ENCODE measurements at places on chromosomes 16 and 17.

DNA sequence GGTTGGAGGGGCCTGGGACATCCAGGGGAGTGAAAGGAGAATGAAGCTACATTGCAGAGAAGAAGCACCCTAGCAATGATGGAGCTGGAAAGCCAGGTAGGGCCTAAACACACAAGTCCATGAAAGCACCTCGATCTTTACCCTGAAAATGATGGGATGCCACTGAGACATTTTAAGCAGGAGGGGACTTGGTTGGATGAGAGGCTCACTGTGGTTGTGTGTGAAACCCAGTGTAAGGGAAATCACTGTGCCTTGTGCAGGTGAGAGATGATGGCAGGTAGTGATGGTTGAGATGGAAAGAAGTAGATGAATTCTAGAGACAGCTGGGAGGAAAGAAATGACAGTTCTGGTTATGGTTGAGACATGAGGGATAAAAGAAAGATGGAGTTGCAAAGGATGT is 132.9 kb upstream of the CACNG3 start:
- DNase-seq, result no peak

DNA sequence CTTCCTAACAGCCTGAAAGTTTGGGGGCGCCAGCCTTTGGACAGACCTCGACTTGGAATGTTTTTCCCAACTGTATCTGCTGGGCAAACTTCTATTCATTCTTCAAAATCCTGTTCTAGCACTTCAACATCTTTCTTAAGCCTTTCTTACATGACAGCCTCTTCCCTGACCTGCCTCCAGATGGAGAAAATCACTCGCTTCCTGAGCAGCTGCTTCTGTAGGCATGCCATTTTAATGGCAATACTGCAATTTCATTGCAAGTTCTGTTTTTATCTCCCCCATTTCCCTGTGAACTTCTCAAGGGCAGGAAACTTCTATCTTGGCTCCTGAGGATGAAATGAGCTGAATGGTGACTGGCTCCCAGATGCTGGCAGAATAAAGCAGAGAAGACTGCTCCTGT is 128.8 kb upstream of the ASIC2 start:
- DNase-seq, result no peak

GRCh38 chr17:4711661-4712181 is 1.3 kb downstream of the ARRB2 start:
- no peak for DNase-seq

DNA sequence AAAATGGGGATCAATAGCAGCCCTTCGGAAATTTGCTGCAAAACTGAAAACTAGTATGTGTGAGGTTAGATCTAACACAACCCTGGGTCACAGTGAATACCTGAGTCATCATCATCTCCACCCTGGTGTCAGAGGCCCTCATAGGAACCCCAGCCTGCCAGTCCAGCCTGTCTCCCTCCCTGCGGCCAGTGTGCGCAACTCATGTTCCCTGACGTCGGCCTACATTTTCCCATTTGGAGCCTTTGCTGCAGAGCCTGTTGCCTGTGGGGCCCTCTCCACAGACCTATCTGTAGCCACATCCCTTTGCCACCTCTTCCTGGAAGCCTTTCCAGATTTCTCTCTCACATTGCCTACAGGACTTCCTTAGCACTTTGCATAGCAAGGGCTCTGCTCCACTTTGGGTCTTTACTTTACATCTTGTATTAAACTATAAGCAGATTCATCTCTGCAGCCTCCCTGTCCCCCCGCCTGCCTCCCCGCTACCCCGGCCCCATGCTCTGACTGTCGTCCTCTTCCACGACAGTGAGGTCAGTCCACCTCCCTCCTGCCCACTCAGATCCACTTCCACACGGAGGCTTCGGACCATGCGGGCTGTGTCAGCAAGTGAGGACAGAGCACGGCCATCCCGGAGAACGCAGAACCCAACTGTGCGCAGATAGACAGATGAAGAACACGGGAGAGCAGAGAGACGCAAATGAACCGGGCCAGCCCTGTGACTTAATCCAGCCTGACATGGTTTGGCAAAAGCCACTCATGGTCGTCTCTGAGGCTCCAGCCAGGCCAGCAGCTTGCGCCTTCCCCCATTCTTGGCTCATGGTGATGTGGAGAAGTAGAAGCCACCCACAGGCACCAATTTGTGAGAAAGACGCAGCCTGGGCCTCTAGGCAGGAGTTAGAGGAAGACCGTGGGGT is 31.0 kb downstream of the NGFR start:
- DNase-seq, result no peak

DNA sequence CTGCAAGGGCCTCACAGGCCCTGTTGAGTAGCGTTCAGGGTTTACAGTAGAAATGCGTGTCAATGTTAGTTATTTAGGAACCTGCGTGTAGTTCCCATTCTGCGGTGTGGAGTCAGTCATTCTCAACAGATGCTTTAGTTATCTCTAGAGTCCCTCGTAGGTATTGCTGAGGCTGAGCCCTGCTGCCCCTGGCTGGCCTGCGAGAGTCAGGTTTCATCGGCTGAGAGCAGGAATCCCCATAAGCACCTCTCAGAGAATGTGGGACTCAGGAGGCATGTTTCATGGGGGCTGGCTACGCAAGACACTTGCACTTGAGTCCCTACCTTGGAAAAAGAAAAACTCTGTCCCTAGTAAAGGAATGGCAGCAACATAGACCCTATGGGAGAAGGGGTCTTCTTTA is 347.5 kb upstream of the ASIC2 start:
- no peak for DNase-seq

Data from stimulated activated CD8-positive, alpha-beta memory T cell treated with anti-CD3 and anti-CD28 coated beads, Interleukin-7, amount 100 ng/mL, for 24 hours (primary cell).